Right hindlimb (tissue), 1 donor: ENCODE measurements at places on chromosomes 4 and X.

- no peak for DNase-seq
Measured at GRCh38 chrX:29215251-29215650, 628.0 kb downstream of the IL1RAPL1 start.

DNA sequence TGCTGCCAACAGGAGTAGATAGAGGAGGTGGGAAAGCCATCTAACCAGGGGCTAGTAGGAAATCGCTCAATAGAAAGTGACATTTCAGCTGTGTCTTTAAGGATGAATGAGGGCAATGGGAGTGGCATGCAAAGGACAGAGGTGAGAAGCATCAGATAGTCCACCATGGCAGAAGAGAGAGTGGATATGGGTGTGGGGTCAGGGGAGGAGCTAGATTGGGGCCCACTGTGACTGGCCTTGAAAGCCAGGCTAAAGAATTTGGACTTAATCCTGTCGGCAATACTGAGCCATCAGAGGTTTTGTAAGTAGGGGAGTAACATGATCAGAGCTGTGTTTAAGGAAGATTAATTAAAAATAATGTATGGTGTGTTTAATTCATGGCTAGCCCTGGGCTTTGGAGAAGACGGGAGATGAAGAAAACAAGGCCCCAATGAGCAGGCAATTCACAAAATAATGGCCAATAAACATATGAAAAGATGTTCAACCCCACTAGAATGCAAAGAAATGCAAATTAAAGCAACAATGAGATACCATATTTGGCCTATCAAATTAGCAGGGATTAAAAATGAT lies 98.1 kb upstream of the PJA1 start:
- DNase-seq = no peak

GRCh38 chrX:45794323-45794994 lies 593.8 kb upstream of the DIPK2B start:
- no peak for DNase-seq

DNA sequence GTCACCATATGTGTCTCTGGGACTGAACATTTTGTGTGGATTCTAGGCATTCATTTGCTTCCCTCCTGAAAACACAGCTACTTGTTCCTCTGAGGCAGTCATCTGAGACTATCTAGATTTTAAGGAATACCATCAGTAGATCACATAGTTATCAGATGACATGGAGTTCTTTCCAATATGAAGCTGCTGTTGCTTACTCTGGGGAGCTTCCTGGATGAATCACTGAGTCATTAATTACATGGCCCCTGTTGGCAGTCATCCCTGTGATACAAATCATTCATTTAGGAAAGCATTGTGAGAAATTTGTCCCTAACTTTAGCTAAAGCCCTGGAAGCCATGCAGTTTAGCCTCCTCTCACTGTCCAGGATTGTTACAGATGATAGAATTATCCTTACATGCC lies 98.2 kb upstream of the ARSJ start:
- DNase-seq = no peak

DNA sequence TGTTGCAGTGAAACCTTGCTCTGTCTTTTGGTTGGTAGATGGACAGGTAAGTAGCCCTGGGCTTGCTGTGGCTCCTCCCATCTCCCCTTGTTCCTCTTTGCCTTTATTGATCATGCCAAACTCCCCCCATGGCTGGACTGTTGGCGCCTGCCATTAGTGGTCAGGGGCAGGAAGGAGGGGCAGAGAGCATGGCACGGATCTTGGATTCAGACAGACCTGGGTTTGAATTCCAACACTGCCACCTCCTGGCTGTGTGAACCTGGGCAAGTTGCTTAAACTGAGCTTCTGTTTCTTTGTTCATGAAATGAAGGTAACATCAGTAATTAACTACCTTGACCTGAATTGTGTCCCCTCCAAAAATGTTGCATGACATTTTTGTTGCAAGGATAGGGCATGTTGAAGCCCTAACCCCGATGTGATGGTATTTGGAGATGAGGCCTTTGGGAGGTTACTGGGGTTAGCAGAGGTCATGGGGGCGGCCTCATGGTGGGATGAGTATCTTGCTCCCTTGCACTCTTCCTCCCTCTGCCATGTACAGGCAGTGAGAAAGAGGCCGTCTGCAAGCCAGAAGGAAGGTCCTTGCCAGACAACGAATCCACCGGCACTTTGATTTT lies 6.0 kb downstream of the SLC2A9 start:
- DNase-seq = peak; percentile 48

GRCh38 chr4:177155454-177155853 lies 154.2 kb upstream of the NEIL3 start:
- DNase-seq = no peak

- DNase-seq = no peak
Measured at GRCh38 chr4:41792166-41792565, 43.6 kb upstream of the PHOX2B start.

- DNase-seq = no peak
Measured at GRCh38 chrX:151206871-151207270, 30.5 kb downstream of the GPR50 start.

DNA sequence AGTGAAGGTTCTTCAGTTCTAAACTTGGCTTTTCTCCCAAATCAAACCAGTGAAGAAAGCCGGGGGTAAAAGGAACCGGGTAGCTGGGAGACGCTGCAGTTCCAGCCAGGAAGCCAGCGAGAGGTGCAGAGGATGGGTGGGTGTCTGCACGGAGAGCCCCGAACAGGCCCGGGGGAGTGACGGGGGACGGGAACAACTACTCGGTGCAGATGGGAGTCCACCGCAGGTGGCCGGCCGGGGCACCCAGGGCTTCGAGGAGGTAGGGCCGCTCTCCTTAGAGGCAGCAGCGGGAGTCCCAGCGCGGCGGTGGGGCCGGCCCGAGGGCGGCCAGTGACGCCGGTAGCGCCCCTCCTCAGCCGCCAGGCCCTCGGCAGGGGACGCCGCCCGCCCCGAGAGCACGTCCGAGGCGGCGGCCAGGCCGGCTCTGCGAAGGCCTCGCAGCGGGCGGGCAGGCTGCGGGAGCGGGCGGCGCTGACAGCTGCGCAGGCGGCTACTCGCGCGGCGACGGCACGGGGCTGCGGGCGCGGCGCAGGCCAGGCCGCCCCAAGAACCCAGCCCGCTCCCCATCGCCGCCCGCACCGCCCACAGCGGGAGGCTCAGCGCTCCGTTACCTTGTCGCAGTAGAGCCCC lies 449 bp downstream of the FBXL5 start:
- peak; percentile 72 for DNase-seq
